Thoracic aorta endothelial cell (primary cell): ENCODE measurements at places on chromosomes 5 and 9. TPM values are rescaled to one million over a fixed set of nuclear protein-coding genes. Genes with fewer than 3 reads are reported as not detected.

The AQP7 gene
- total RNA-seq, result 0.13 TPM in 1 of 2 replicates, not detected in the other

The TSSK1B gene
- under 0.01 TPM in 1 of 2 replicates, not detected in the other for total RNA-seq

The ARHGEF37 gene
- total RNA-seq, result 8.0 TPM in 2 replicates

The FGF1 gene
- 0.07 TPM in 1 of 2 replicates, not detected in the other for total RNA-seq

The ISOC1 gene
- total RNA-seq, result 24.8 and 29.1 TPM in 2 replicates

The FCN2 gene
- not detected in 2 replicates for total RNA-seq

The C1QTNF3 gene
- 0.57 and 0.80 TPM in 2 replicates for total RNA-seq

The C1QTNF2 gene
- not detected in 2 replicates for total RNA-seq

The FLT4 gene
- total RNA-seq, result 1.3 and 1.9 TPM in 2 replicates

The NRG2 gene
- 0.27 and 0.93 TPM in 2 replicates for total RNA-seq

The CEP72 gene
- 6.0 and 7.8 TPM in 2 replicates for total RNA-seq

The ALDOB gene
- total RNA-seq, result not detected in 2 replicates

The GPX8 gene
- total RNA-seq, result 101 and 118 TPM in 2 replicates

The APBB3 gene
- 5.6 and 6.1 TPM in 2 replicates for total RNA-seq

The CACFD1 gene
- 3.0 and 4.9 TPM in 2 replicates for total RNA-seq

The SPATA31C1 gene
- total RNA-seq, result not detected in 2 replicates

The BTNL3 gene
- not detected in 2 replicates for total RNA-seq

The PCDH1 gene
- total RNA-seq, result 163 and 194 TPM in 2 replicates

The PCDHA13 gene
- not detected in 2 replicates for total RNA-seq

The FSTL4 gene
- total RNA-seq, result not detected in 2 replicates

The TRMT10B gene
- 3.1 and 3.4 TPM in 2 replicates for total RNA-seq
